ENCODE measurements at places on chromosomes 3 and 15. TPM values are rescaled to one million over a fixed set of nuclear protein-coding genes. Genes with fewer than 3 reads are reported as not detected.

Gene SATB1
- total RNA-seq, result 23.3 TPM

Gene TCAIM
- 13.2 TPM for total RNA-seq

Gene CNTN6
- 1.3 TPM for total RNA-seq

Gene CACNA1D
- 1.9 TPM for total RNA-seq

Gene AQP9
- total RNA-seq, result 0.09 TPM

Gene GNAI2
- total RNA-seq, result 195 TPM

Gene REC114
- total RNA-seq, result not detected

Gene TRPM1
- total RNA-seq, result not detected

Gene PROS1
- total RNA-seq, result 109 TPM

Gene TMEM45A
- total RNA-seq, result 13.7 TPM

Gene CASR
- total RNA-seq, result not detected

Gene RTP1
- not detected for total RNA-seq

Gene TMIE
- not detected for total RNA-seq

Gene MAPKAPK3
- 55.2 TPM for total RNA-seq

Gene LIPC
- 1.7 TPM for total RNA-seq

Gene MYZAP
- total RNA-seq, result not detected

GRCh38 chr3:87413814-87414213, 137.4 kb upstream of the POU1F1 start:
- peak; percentile 28 for DNase-seq

DNA sequence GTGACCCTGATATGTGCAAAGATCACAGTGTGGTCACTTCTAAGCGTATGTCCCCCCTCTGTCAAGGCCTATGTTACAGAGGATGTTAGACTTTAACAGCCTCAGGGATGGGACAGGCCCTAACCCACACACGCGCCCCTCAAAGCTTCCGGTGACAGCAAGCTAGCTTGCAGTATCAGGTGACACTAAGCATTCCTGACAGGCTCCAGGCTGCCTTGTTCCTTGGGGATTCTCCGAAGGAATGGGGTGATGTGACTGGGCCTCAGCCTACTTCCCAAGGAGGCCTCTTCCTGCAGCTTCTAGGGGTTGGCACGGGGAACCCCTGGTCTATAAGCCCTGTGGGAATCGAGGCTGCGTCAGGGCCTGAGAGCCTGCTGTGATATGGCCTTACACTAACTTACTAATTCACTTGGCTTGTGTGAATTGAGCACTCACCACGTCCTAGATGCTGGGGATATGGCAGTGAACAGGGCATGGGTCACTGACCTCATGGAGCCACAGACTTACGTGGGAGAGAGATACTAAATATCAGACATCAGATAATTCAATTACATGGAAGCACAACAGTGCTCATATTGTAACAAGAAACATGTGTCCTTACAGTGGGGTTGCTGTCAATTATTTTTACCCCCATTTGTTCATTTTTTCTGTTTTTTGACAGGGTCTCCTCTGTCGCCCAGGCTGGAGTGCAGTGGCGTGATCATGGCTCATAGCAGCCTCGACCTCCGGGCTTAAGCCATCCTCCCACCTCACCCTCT, 11.4 kb upstream of the SPTBN5 start:
- no peak for DNase-seq

GRCh38 chr15:89398896-89399237, 64.2 kb upstream of the POLG start:
- no peak for DNase-seq

GRCh38 chr3:160174621-160175020, 50.6 kb upstream of the C3orf80 start:
- DNase-seq, result peak; percentile 47

- DNase-seq, result peak; percentile 44
Observed at GRCh38 chr3:120670576-120670975, 11.5 kb downstream of the HGD start.

- DNase-seq, result peak; percentile 50
Observed at GRCh38 chr15:66004618-66005262, 135.4 kb downstream of the RAB11A start.

DNA sequence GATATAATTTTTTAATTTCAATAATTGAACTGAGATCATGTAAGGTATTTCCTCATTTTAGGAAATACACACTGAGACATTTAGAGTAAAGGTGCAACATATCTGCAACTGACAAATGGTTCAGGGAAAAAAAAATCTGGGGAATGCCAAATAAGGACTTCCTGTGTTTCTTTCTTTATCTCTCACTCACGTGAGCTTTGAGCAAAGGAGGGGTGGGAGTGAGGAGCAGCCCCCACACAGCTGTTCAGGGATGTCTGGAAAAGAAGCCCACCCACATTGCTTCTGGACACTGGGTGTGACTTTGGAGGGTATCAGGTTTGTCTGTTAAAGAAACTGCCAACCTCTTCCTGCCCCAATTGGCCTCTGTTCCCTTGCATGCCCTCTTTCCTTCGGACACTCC, 5.6 kb upstream of the TP63 start:
- no peak for DNase-seq

DNA sequence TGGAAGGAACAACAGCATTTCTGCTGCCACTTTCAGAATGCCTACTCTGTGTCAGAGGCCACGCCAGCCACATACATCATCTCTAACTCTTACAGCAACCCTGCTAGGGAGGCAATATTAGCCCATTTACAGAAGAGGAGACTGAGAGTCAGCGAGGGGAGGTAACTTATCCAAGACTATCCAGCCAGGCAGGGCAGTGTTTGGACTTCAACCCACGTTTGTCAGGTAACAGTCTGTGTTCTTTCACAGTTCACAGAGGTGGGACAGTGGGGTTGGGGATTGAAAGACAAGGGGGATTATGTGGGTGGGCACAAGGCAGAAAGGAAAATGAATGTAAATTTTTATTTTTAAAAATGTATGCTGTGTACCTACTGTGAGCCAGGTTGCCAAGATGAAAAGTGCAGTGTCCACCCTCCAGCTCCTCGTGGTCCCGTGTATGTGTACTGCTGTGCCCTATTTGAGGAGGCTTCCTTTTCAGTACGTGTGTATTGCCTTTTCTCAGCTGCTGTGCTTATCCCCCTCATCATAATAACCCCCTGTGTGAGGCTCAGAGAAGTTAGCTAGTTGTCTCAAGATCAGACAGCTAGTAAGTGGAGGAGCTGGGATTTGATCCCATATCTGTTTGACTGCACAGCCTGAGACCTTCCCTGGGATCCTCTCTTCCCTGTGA, 16.5 kb upstream of the ATP2B2 start:
- no peak for DNase-seq

GRCh38 chr15:48905847-48906246, 27.9 kb downstream of the EID1 start:
- no peak for DNase-seq

- DNase-seq, result no peak
Observed at GRCh38 chr15:51709031-51709430, 27.7 kb downstream of the SCG3 start.

- no peak for DNase-seq
Observed at GRCh38 chr3:169992781-169993180, 26.2 kb downstream of the SEC62 start.

DNA sequence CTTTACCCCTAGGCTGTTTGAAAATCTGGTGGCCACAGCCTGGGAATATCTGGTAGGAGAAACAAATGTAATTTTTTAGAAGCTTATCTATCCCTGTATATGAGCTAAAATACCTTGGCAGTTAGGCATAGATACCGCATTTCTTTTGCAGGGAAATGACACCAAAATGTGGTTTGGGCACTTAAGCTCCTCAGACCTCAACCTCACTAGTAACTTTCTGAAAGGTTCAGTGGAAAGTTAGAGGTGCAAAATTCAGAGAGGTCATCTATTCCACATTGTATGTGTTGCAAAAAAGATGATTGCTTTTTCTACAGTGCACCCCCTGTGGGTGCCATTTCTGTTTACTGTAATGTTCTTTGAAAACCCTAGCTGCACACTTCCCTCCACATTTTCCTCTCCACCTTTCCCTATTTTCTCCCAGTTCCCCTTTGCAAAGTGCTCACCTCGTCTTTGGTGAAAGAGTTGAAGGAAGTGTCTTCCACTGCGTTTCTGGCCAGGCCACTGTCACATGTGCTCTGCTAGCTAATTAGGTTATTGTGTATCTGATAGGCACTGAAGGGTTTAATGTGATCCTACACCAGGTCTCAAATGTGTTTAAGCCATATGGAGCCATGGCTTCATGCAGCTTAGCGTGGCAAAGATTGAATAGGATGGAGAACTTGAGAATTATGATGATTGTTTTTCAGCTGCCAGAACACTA, 1.3 kb downstream of the SACM1L start:
- no peak for DNase-seq

- DNase-seq, result no peak
Observed at GRCh38 chr3:182726258-182727142, 66.8 kb upstream of the ATP11B start.

GRCh38 chr15:25708391-25708790, 154.7 kb downstream of the ATP10A start:
- no peak for DNase-seq

DNA sequence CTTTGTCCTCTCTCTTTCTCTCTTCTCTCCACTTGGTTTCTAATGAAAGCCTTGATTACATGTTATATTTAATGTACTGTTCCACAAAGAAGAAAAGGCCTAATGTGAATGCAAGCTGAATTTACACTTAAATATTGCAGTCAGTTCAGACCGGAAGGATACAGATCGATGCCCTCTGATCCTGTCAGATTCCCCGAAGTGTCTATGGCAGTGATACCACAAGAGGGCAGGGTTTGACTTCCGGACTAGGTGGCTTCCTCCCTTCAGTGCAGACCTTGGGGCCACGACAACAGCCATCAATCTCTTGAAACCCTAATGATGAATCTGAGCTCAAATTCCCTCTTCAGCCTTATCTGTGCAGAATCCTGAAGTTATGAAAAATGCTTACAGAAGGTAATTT, 29.5 kb downstream of the AGTR1 start:
- no peak for DNase-seq

GRCh38 chr3:89239774-89240173, 132.4 kb downstream of the EPHA3 start:
- no peak for DNase-seq

- peak; percentile 63 for DNase-seq
Observed at GRCh38 chr15:58179741-58180381, 41.7 kb downstream of the AQP9 start.

GRCh38 chr3:178086144-178086825, 450.0 kb upstream of the KCNMB2 start:
- DNase-seq, result no peak

DNA sequence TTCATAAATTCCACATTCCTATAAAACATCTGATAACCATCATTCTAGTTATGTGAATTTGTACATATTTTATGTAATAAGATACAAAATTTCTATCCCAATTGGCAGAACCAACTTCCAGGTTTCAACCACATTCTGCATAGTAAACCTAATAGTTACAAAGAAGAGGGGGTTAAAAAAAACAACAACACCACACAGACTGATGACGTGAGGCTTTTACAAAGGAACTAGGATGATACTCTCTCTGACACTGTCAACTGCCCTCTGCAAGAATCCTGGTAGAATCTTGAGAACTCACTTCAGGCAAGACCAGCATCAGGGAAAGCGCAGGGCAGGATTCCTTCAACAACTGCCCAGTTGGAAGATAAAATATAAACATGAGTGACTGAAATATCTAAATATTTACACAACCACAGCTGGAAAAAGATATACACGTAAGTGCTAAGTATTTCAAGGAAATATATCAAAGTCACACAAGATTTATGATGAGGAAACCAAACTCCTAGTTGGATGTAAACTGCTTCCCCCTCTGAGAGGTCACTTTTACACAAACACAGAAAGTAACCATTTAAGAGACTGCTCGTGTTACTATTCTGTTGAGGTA, 816.4 kb downstream of the ROBO1 start:
- no peak for DNase-seq

- DNase-seq, result no peak
Observed at GRCh38 chr15:61584410-61584809, 355.3 kb upstream of the RORA start.

DNA sequence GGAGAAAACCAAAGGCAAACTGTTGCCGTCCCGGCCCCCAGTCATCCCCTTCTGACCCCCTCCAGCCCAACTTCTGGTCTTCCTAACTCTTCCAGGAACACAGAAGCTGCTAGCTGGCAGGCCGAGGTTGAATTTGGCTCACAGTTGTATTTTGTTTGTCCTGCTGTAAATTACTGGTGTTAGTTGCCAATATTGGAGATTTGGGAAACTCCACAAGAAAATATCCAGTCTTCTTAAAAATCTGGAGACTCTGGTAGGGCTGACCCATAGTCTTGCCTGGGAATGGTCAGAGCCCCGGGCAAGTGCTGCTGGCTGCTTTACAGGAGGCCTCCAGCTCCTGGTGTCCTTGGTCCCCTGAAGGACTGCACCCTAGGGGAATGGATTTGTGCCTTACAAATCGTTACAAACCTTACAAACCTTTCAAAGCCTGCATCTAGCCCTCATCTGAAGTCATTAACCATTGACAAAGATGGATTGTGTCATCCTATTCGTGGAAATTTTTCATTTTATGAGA, 112.0 kb upstream of the MCTP2 start:
- DNase-seq, result peak; percentile 31

DNA sequence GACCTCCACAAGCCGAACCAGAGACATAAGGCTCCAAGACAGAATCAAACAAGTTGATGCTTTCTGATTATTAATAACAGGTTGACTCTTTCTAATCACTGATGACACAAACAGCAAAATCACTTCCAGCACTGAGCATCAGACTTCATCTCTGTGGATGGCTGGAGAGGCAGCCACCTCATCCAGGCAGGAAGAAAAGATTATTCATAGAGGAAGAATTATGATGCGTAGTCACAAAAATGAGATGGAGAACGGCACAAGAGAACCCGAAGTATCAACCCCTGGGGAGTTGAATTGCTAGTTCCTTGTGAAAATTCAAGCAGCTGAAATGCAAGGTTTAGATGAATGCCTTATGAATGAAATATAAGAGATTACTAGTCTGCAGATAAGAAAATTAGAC, 49.9 kb upstream of the LMCD1 start:
- DNase-seq, result peak; percentile 82

- DNase-seq, result no peak
Observed at GRCh38 chr3:119351581-119351980, 57.4 kb downstream of the ARHGAP31 start.

DNA sequence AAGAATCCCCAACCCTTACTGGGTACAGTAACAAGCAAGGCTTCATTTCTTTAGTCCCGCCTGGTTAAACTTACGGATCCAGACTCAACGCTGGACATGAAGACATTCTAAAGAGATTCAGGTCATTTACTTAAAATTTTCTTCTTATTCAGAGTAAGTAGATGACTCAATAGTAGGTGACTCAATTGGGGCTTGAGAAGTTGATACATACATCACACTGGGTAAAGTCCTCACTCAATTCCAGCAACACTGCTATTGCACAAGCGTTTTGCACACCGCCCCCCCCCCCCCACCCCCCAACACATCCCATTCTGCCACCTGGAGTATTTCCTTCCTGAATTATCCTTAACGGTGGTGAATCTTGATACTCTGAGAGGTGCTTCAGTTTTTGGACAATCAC, 610.0 kb downstream of the FOXP1 start:
- DNase-seq, result peak; percentile 46

DNA sequence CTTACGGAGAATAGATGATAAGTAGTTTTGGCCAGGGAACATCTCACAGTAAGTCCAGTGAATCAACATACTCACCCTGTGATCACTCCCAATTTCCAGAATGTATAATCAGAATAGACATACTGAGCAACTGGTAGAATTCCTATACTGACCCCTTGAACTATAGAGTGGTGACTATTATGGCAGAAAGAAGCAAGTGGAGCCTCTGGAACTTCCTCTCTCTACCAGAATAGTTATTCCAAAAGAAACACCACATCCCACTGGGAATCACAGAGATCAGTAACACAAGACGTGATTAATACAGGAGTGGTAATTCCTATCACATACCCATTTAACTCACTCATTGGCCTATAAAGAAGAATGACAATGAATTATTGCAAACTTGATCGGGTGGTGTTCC, 50.1 kb upstream of the TRIM42 start:
- DNase-seq, result peak; percentile 16

GRCh38 chr15:39124155-39124552, 456.7 kb upstream of the THBS1 start:
- DNase-seq, result no peak
